NCI-H1105 treated with DMSO at 0.1 percent for 48 hours (cell line): ENCODE measurements at places on chromosomes 12 and 14.

DNA sequence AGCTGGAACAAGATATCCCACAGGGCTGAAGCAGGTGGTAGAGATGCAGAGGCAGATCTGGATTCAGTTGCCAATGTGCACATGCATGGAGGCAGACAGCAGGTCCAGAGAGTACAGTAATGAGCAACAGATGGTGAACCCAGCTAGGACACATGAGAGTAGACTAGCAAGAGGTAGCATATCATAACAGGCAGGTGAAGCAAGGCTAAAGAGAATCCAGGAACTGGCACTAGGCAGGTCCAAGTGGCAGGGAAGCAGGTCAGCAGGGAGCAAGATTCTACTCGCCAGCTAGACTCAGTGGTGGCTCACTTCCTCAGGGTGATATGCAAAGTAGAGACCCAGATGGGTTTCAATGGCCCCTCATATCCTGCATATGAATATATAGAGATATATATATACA is 15.3 kb upstream of the MYF6 start:
- DNase-seq: no peak

- DNase-seq: peak; percentile 80
Measured at GRCh38 chr12:79298506-79298905, 392.3 kb downstream of the PAWR start.

GRCh38 chr12:109752117-109753053 is 38.8 kb downstream of the FAM222A start:
- DNase-seq: no peak

DNA sequence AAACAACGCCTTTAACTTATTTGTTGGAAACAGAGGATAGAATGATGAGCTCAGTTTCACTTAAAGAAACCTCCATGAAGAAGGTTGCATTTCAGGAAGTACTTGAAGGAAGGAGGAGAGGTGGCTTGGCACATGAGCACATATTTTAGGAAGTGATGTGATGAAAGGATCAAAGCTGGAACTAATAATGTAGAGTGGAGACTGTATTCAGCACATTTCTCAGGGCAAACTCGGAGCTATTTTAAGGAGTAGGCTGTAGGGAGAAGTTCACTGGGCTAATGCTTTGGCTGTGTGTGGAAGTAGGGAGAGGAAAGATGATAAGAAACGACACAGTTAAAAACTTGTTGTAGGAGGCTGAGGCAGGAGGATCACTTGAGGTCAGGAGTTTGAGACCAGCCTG is 272.8 kb downstream of the AKAP6 start:
- no peak for DNase-seq
